Activated naive CD4-positive, alpha-beta T cell (primary cell): ENCODE measurements at places on chromosomes 2 and 18.

DNA sequence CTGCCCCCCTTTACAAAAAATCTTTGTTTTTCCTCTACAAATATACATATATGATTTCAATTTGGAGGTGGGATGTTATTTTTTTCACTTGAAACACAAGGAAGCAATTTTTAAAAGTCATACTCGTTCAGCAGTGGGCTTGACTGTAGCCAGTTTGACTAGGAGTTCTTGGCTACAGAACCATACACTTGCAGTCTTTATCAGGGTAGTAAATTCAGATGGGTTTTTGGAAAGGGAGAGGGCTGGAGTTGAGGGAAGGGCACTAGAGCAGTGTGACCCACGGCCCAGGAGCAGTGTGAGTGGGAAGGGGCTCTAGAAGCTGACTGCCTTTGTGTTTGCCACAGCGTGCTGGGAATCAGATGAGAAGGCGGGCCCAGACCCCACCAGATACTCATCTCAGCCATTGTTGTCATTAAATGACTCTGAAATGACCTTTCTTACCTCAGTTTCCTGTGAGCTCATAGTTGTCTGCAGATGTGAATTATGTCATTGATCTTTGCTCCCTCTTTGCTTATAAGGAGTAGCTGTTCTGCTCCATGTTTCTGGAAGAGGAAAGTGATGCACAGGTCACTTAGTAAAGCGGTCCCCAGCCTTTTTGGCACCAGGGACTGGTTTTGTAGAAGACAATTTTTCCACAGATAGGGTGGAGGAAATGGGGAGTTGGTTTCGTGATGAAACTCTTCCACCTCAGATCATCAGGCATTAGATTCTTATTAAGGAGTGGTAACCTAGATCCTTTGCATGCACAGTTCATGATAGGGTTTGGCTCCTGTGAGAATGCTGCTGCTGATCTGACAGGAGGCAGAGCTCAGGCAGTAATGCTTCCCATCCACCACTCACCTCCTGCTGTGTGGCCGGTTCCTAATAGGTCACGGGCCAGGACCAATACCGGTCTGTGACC is 116.8 kb downstream of the SPTBN1 start:
- no peak for DNase-seq

DNA sequence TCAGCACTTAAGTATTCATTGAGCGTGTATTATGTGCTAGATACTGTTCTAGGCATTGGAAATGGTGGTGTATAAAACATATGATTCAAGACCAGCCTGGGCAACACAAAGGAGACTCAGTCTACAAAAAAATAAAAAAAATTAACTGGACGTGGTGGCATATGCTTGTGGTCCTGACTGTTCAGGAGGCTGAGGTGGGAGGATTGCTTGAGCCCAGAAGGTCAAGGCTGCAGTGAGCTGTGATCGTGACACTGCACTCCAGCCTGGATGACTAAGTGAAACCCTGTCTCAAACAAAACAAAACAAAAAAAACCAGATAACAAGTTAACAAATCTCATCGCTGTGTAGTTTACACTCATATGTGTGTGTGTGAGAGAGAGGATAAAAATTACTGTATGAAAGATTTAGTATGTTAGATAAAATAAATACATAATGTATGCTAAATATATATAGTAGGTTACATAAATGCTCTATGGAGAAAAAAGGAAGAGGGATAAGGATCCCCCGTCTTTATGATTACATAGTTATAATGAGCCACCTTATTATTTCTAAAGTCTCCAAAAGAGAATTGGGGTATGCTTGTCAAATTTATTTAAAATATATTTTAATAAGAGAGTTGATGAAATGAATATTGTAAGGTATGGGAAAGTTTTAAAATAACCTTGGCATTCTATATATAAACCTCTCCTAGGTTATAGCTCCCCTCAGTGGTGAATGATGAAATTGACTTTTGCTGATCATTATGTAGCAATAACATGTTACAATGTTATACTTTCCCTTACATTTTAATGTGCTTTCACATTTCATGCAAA is 69.2 kb downstream of the EHBP1 start:
- no peak for DNase-seq

- DNase-seq: no peak
Measured at GRCh38 chr2:71498261-71498701, 44.9 kb downstream of the DYSF start.

DNA sequence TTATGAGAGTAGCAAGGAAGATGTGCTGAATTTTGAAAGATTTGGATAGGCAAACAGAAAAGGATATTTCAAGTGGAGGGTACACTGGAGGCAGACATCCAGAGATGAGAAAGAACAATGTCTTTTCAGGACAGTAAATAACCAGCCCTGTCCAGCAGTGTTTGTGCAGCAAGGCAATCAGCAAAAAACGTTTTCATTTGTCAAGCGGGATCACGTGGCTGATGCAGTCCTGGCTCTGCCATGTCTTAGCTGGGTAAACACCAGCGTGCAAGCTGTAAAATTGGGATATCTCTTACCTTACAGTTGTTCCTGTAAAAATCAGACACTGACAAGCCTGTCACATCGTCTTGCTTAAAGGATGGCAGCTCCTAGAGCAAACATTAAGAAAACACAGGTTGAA is 67.8 kb downstream of the CWC22 start:
- no peak for DNase-seq

GRCh38 chr18:51006948-51007789 is 22.8 kb upstream of the SMAD4 start:
- no peak for DNase-seq

DNA sequence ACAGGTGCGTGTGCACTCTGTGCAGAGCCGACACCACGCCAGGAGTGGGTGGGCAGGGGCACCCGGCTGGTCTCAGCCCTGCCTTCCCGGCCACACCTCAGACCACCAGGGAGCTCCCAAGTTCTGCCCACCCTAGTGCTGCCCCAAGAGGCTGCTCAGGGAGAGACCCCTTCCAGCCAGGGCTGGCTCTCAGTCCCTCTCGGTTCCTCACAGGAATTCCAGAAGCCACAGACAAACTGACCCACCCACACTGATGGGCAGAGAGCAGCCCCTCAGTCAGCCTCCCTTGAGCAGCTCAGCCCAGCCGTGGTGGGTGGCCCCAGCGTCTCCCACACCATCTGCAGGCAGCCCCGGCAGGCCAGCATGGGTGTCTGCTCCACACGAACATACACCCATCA is 33.8 kb downstream of the GPC1 start:
- no peak for DNase-seq

GRCh38 chr2:58842501-58843155 is 601.5 kb upstream of the FANCL start:
- DNase-seq: no peak

DNA sequence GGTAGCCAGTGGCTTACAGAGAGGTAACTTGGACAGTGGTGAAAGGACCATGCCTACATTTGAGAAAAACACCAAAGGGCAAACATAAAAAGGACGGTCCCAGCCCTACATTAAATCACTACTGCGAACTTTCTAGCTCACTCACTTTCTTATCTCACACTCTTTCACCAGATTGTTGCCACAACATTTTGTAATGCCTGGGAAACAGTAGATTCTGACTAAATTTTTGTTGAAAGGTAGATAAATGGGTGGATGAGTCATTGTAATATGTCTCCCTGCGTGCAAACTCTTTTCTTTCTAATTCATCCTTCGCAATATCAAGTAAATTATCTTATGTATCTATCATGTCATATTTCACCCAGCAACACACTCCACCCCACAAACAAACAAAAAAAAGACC is 192.2 kb downstream of the IRS1 start:
- no peak for DNase-seq

GRCh38 chr2:55051026-55051866 is 995 bp upstream of the RTN4 start:
- DNase-seq: no peak

GRCh38 chr2:198371921-198372543 is 567.6 kb downstream of the PLCL1 start:
- DNase-seq: no peak
